ENCODE measurements at places on chromosomes 4 and X.

DNA sequence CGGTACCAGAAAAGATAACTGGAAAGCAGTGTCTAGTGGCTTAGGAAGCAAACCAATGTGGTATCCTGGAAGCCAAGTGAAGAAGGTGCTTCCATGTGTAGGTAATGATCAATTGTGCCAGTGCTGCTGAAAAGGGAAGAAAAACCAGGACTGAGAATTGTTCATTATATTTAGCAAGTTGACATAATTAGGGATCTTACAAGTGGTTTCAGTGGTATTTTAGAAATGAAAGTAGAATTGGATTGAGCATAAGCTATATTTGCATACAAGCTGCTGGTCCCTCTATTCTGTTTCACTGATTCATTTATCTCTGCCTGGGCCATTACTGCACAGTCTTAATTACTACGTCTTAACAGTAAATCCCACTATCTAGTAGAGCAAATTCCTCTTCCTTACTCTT is 32.3 kb downstream of the PRDM8 start:
- DNase-seq = no peak

GRCh38 chr4:1981251-1982058 is 27.3 kb downstream of the NELFA start:
- DNase-seq = no peak

DNA sequence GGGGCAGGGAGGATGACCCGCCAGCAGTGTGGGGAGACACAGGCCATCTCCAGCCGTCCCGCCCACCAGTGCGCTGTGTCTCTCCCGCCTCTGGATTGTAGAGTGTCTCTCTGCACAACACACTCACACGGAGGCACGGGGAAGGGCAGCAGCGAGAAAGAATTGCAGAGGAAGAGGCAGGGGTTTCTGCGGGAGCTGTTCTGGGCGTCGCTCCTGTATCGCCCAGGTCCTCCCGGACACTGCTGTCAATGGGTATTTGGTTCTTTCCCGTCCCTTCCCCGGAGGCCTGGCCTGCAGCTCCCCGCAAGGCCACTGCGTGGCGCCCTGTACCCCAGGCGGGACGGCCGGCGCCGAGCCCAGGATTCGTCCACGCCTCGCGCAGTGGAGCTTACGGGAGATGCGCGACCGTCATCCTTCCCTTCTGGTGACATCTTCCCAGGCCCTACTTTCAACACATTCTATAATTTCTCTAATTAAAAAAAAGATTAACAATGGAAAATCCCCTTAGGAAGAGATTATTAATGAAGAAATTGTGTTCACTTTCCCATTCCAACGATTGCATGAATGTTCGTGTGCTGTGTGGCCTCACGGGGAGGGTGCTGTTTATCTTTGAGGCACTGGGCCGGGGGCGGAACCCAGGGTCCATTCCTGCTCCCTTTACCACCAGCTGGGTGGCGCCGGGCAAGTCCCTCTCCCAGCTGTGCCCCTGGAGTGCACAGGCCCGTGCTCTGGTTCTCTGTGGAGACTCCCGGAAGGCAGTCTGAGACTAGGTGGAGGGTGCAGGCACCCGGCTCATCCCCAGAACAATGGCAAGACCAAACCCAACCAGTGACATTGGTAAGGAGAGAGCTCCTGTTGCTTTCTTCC is 95.7 kb downstream of the CPZ start:
- no peak for DNase-seq

DNA sequence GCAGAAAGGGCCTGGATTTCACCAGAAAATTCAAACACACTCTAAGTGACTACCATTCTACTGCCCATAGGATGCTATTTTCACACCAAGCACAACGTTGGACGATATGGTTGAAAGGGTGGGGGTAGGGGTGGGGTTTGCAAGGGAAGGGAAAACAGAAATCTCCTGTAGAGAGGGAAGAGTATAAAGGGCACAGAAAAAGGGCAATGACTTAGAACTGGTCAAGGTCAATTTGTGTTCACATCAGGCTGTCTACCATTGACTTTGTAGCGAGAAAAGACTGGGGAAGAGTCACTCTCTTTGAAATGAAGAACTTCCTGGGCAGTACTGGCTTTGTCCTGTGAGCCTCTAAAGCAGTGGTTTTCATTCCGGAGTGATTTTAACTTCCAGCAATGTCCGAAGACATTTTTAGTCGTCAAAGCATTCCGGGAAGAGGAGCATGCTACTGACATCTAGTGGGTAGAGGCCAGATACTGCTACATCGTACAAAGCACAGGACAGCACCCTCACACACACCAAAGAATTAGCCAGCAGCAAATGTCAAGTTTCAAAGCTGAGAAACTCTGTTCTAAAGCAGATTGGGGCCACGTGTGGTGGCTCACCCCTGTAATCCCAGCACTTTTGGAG is 48.4 kb upstream of the SLC7A3 start:
- DNase-seq = no peak

- no peak for DNase-seq
Observed at GRCh38 chr4:60033826-60034225, 1166.3 kb upstream of the ADGRL3 start.

- DNase-seq = no peak
Observed at GRCh38 chr4:122687531-122688061, 44.9 kb upstream of the BBS12 start.

DNA sequence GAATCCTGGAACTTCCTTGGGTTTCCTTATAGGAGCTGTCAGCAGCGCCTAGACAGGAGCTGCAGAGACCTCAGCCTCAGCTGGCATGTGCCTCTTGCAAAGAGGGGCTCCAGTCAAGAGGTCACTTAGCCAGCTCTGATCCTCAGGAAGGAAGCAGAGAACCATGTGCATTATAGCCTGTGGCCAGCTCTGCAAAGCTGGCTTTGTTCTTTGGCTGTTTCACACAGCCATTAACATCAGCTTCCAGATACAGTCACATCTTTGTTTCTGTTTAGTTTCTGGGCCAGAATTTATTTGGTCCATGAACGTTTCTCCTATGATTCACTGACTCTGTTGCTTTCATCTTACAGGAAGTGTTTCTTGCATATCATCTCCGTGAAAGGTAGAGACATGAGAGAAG is 92.4 kb downstream of the CC2D2A start:
- DNase-seq = no peak

- no peak for DNase-seq
Observed at GRCh38 chr4:183635321-183635720, 23.7 kb downstream of the RWDD4 start.

- DNase-seq = no peak
Observed at GRCh38 chr4:74891037-74891436, 41.9 kb upstream of the PARM1 start.

- no peak for DNase-seq
Observed at GRCh38 chr4:105215609-105216313, 69.1 kb downstream of the TET2 start.

- no peak for DNase-seq
Observed at GRCh38 chrX:130106071-130106470, 4.2 kb downstream of the ELF4 start.

DNA sequence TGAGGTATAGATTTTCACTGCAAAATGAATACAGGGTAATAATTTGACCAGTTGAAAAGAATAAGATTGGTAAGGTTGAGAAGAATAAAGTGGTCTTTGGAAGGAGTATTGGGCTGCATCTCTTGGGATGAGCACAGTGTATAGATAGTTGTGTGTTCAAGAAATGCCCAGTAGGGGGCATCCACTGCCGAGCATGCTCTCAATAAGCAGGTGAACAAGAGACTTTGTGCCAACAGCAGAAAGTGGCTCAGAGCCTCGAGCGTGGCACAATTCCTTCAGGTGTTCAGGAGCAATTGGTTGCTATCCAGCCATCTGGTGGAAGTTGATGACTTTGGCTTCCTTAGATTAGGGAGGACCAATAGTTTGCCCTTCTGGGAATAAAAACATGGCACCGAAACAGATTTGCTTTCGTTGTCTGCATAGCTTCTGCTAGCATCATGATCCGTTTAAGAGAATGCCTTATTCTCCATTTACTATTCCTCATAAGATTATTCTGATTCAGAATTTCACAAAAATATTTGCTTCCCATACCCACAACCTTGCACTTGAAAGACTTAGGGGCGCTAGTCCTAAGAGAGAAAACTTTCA is 258.1 kb upstream of the NEIL3 start:
- DNase-seq = no peak

DNA sequence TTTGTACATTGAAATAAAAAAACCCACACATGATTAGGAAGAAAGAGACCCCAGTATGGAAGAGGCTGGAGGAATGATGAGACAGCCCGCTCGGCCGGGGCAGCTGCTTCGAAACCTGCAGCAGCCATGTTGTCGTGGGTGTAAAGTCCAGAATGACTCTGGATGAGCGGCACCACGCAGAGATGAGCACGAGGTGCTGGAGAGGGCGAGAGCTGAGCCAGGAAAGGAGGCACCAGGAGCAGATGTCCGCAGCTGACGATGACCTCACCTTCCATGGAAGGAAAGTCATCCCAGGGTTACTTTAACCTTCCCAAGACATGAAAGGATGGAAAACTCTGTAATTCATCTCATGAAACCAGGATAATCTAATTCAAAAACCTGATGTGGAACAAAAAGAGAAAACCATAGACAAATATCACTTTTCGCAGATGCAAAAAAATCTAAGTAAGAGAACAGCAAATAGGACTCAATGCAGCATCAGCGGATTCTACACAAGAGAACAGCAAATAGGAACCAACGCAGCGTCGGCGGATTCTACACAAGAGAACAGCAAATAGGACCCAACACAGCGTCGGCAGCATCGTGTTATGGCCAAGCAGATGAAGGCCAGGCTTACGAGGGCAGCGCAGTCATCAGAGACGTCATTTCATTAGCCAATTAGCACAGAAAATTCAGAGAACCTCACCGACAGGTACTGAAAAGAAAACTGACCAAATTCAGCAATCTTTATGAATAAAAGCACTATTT is 25.9 kb upstream of the SPON2 start:
- no peak for DNase-seq

DNA sequence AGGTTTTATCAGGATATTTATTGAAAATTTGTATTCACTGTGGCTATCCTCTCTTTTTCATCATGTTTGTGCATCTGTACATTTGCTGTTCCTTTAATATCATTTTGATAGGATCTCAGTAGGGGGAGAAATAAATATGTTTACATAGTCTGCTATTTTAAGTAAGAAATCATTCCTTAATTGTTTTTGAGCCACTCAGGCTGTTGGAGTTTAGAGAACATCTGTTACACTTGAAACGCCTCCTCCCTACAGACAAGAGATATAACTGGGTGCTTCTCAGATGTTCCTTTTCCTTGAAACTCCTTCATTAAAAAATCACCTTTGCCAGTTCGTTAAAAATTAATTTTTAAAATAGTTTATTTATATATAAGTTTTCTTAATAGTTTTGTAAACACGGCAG is 59.4 kb downstream of the QRFPR start:
- DNase-seq = no peak

DNA sequence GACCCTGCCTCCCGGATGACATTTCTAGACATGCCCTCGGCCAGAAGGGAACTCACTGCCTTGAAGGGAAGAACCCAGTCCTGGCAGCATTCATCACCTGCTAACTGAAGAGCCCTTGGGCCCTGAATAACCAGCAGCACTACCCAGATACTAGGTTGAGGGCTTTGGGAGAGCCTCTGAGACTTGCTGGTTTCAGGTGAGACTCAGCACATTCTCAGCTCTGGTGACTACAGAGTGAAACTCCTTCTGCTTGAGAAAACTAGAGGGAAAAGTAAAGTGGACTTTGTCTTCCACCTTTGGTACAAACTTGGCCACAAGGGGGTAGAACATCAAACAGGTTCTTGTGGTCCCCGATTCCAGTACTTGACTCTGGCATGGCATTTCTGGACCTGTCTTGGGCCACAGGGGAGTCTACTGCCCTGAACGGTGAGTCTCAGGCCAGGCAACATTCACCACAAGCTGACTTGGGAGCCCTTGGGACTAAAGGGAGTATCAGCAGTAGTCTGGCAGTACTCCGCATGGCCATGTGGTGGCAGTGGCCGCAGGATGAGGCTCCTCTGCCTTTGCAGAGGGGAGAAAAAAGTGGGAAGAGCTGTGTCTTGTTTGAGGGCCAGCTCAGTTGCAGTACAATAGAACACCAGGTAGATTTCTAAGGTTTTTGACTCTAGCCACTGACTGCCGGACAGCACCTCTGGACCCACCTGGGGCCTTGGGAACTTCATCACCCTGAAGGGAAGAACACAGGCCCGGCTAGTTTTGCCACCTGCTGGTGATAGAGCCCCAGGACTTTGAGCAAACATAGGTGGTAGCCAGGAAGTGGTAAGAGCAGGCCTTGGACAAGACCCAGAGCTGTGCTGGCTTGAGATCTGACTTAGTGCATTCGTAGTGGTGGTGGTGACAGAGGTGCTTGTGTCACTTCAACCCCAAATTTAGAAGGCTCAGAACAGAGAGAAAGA is 414.8 kb downstream of the OPHN1 start:
- DNase-seq = no peak

DNA sequence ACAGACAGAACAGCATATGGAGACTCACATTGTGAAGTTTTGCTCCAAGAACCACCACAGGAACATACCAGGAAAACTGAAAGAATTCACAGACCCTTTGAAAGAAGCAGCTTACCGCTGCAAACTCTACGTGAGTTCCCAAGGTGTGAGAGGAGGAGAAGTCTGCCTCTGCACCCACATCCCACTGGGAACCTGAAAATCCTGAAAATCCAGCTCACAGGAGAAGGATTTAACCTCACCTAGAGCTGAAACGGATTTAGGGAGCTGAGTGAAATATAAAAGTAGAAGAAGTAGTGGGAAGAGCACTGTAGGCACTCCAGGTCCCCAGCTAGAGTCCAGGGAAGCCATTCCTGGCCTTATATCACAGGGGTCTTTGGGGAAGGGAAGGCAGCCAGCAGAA is 80.0 kb downstream of the FHIP1A start:
- DNase-seq = no peak

GRCh38 chrX:15838017-15838416 is 16.6 kb downstream of the AP1S2 start:
- no peak for DNase-seq

DNA sequence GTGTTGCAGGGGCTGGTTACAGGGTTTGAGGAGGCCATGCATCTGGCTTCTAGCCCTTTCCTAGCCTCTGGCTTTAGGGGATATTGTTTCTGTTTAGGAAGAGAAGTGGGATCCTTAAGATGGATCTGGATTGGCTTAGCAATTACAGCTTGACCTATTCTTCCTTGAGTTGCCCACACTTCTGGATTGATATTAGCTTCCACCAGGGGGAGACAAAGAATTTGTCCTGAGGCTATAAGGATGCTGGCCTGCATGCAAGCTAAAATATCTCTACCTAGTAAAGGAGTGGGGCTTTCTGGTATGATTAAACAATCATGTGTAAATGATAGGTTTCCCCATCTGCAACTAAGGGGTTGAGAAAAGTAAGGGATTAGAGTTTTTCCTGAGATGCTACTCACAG is 117.2 kb downstream of the TEX13C start:
- DNase-seq = no peak

- DNase-seq = no peak
Observed at GRCh38 chr4:74376888-74377483, 12.0 kb downstream of the EREG start.

GRCh38 chrX:72132456-72132855 is 741 bp upstream of the RTL5 start:
- no peak for DNase-seq

DNA sequence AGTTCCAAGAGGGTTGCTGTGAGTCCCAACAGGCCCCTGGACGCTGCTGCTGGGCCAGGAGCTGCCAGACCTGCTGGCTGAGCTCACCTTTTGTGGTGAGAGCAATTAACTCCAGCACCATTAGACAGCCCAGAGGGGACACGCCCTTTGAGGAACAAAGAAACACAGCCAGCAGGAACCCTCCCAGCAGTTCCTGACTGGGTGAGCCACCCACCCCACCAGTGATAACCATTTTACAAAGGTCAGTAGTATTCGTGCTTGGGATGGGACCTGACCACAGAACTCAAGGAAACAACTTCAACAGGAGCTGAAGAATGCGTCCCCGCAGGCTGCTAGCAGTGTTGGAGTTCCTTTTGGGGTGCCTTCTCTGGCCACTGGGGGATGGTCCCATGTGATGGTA is 38.8 kb upstream of the AFAP1 start:
- no peak for DNase-seq
